Activated T-cell treated with anti-CD3 and anti-CD28 coated beads, Interleukin-2, amount 50 U/mL, for 72 hours (primary cell): ENCODE measurements at places on chromosomes 7 and 10. TPM values are rescaled to one million over a fixed set of nuclear protein-coding genes. Genes with fewer than 3 reads are reported as not detected.
A peak's percentile ranks its signal among the peaks of the same experiment; 100 is the strongest.

DNA sequence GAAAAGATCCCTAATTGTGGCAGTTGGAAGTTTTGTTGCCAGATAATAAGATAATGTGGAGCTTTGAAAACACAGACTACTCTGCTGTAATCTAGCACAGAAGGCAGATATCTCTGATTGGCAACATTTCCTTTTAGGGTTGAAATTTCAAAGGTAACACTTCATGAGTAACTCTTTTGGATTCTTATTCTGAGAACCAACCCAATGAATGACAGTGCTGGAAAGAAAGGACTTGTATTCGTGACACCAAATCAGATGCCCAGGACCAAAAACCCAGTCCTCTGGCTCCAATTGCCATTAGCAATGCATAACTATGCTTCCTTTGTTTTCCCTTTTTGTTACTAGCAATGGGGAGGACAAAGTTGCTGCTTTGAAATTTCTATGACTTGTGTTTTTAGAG lies 41.0 kb upstream of the ELMO1 start:
- no peak for DNase-seq

The CYP2W1 gene
- not detected for total RNA-seq

The CPA2 gene
- not detected for total RNA-seq

DNA sequence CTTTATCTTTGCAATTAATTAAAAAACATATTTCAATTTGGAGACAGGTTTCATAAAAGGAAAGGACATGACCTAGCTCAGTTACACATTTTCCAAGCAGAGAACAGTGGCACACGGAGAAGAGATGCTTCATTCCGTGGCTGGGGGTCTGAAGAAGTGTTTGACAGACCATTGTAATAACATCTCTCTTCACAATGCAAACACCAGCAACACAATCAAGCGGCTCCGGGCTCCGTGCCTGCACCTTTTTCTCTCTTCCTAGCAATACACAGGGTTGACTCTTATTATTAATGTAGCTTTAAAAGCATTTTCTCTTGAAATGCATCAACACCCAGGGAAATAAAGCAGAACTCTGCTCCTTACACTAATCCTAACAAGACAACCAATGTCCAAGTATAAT lies 261.0 kb upstream of the AOAH start:
- no peak for DNase-seq

DNA sequence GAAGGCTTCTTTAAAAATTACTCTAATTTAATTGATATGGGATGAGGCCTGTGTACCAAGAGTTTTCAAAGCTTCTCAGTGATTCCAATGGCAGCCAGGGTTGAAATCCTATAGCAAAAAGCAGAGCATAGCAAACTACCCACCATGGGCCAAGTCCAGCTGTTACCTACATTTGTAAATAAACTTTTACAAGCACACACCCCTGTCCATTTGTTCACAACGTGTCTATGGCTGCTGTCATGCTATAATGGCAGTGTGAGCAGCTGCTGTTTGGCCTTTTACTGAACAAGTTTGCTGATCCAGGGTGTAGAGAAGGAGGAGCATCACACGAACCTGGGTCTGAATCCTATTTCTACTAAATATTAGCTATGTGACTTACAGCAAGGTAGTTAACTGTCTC lies 50.0 kb downstream of the NPY start:
- no peak for DNase-seq

DNA sequence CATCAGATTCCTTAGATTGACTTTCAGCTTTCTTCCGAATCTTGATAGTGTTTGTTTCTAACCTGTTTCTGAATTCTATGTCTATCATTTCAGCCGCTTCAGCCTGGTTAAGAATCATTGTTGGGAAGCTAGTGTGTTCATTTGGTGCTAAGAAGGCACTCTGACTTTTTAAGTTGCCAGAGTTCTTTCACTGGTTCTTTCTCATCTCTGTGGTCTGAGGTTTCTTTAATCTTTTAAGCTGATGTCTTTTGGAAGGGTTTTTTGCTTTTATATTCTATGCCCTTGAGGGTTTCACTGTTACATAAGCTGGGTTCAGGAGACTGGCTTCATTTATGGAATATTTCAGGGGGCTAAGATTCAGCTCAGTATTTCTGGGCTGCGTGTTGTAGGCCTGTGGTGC lies 104.5 kb upstream of the PRSS58 start:
- DNase-seq: no peak

DNA sequence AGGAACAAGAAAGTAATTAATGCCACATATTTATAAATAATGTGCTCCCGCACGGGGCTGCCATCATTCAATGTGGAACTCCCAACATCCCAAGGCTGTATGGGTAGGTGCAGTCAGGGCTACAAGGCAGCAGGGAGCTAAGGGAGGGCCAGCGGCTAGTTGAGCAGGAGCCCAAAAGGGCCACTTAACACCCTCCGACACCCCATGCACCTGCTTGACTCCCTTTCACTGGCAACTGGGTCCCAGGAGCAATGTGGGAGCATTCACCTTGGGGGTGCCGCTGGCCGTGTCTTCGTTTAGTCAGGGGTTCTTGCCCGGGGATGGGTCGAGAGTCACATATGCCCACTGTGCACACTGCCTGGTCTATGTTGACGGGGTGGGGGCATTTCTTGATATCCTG lies 27.9 kb downstream of the SCART1 start:
- no peak for DNase-seq

The GIMAP8 gene
- 13.1 TPM for total RNA-seq

DNA sequence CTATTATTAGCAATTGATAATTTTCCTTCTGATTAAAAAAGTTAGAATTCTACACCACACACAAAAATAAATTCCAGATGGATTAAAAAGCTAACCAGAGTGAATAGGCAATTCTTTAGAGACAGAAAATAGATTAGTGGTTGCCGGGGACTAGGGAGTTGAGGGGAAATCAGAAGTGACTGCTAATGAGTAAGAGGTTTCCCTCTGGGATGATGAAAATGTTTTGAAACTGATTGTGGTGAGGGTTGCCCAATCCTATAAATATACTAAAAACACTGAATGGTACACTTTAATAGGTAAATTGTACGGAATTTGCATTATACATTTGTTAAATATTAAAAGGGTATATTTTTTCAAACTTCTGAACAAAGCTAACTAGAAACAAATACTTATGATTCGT lies 214.9 kb downstream of the GPAM start:
- DNase-seq: no peak

DNA sequence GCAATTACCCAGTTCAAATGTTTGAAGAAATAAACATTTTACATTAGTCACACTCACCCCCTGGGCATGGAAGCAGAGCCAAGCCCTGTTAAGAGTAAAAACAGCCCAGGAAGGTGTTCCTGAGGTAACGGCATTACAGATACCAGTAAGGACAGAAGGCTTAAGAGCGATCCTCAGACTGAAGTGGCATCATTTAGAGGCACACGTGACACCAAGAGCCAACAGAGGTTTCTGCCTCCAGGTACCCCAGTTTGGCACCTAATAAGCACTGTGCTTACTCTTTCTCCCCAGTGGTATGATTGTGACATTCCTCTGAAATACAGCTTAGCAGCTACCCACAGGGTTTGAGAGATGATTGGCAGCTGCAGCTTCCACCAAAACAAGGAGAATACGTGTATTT lies 17.2 kb downstream of the MMS19 start:
- DNase-seq: no peak

The CTAGE15 gene
- 0.58 TPM for total RNA-seq

DNA sequence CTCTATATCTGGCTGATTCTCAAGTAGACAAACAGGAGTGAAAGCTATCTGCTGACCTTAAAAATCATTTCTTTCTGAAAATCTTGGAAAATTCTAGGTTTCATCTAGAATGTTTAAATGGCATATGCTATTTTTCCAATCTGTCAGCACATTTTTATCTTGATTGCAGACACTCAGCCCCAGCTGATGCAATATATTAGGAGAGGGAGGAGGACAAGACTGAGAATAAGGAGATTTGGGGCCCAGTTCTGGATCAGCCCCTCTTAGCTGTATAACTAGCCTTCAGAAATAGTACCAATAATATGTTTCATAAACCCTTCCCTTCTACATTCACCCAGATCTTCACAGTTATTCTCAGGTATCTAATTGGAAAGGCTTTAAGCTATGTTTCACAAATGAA lies 131.2 kb downstream of the HDAC9 start:
- DNase-seq: no peak

DNA sequence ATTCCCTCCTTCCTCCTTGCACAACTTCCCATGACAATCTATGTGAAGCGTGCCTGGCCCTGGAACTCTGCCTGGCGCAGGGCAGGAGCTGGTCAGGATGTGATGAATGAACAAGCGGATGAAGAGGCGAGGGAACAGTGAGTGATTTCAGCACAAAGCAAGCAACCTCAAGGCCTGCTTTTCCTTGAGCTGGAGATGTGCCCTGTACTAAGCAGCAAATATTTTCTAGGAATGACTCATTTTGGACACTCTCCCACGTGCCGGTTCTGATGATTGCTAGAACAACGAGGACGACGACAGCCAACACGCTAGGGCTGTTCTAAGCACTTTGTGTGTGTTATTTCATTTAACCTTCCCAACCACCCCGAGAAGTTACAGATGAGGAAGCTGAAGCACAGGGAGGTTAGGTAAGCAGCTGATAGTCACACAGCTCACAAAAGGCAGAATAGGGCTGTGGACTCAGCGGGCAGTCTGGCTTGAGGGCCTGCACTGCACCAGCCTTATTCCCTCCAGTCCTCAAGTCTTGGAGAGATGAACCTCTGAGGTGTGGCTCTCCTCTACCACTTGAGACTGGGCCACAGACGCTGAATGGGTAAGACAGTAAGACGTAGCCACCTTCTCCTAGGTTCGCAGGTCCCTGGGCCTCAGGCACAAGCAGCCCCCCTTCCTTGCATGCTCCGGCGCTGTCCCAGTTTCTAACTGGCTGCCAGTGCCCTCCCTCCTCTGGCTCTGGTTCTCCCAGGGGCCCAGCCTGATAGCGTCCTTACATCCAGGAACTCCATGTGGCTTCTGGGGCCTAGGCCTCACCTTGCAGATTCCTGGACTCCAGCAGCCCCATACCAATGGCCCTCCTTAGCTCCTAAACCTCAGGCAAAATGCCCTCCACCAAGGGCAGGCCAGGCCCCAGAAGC lies 59.0 kb downstream of the YKT6 start:
- no peak for DNase-seq

The MYL7 gene
- not detected for total RNA-seq

DNA sequence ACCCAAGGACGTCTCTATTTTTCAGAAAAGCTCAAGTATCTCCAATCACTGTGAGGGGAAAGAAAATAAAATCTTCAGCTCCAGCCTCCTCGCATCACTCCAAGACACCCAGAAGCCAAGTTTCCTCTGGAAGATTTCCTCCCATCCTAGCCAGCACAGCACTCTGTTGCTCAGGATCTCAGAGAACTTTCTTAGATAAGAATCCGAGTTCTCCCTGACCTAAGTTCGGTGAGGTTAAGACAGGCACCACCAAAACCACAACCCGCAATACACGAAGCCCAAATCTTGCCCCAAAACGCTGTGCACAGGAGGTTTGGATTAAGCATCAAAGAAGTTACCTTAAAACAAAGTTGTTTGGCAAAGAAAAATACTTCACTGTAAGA lies 4.2 kb downstream of the FAM53B start:
- no peak for DNase-seq

The FGFBP3 gene
- total RNA-seq: 1.1 TPM

The UNCX gene
- total RNA-seq: not detected

GRCh38 chr10:128907155-128907941 lies 559.7 kb upstream of the MGMT start:
- no peak for DNase-seq

DNA sequence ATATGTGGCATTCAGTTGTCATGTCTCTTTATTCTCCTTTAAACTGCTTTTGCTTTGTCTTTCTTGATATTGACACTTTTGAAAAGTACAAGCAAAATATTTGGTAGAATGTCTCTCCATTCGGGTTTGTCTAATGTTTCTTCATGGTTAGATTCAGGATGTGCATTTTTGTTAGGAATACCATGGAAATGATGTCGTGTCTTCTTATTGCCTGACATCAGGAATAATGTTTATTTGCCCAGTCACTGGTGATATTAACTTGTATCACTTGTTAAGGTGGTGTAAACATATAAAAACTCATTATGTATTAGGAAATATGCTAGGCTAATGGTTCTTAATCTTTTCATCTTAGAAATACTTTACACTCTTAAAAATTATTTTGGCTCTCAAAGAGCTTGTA lies 43.4 kb downstream of the CDK1 start:
- DNase-seq: no peak

DNA sequence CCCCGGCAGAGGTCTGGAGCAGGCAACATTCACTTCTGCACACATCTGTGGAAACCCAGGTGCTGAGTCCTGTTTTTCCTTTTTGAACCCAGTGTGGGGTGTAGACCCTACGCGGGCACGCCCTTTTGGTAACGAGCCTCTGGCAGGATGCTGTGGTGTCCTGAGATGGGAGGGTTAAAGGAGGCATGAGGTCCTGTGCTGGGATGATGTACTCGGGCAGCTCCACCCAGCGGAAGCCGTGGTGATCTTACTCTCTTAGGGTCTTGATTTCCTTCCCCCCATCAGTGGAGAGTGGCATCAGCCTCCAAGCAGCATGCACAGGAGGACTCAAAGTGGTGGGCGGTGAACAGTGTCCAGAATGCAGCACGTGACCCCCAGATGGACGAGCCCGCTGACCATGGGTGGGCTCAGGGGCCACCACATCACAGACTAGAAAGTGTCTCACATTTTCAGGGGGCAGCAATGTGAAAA lies 148.6 kb downstream of the DNAJB6 start:
- DNase-seq: no peak

DNA sequence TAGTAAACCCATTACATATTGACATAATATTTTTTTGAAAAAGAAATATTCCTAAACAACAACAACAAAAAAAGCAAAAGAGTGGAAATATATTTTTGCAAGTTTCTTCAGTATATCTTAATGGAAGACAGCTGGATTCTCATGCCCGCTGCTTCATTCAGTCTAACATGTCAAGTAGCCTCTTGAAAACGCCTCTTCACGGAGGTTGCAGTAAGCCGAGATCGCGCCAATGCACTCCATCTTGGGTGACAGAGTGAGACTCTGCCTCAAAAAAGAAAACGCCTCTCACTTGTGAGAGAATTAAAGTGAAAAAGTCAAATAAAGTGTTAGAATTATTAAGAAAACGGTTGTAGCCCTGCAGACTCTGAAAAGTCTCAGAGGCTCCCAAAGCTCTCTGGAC lies 1.3 kb downstream of the CUTC start:
- DNase-seq: no peak

GRCh38 chr10:72335394-72336258 lies 19.1 kb downstream of the DNAJB12 start:
- DNase-seq: peak; percentile 69

GRCh38 chr7:132183781-132184380 lies 392.4 kb downstream of the PLXNA4 start:
- DNase-seq: no peak

The APBB1IP gene
- total RNA-seq: 49.7 TPM
